ENCODE measurements at places on chromosomes 11 and 22.
A peak's percentile ranks its signal among the peaks of the same experiment; 100 is the strongest.

DNA sequence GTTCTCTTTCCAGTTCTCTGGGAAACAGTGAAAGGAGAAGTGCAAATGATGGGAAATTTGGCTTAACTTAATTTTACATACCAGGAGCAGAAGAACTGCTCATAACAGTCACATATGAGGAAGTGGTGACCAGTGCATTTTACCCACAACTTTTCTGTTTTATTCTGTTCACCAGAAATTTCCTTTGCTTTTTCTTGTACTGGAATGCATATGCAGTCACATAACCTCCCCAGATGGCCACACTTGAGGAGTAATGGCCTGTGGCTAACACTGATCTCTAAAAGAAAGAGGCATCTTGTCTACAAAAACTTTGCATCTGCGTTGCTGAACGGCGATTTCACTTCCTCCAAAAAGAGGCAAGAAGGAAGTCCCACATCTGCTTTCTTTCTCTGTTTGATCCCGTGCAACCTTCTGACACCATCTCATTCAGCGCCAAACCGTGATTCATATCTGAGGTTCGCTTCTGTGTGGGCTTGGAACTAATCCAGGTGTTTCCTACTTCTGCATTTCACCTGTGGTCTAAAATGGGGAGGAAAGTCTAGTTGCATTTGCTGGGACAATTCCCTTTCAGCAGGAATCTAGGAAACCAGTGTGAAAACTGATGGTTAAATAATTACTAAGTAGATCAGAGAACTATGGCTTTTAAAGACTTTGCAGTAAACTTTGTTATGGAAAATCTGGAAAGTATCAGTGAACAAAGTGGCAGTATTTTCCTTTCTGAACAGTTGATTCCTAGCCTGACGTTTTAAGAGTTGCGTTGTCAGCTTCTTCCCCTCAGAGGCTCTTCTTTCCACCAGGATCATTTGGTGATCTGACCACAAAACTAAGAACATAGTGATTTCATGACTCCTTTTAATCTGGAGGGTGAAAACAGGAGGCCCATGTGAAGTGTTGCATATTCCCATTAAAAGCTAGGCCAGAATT, 4.2 kb upstream of the MPEG1 start:
- DNase-seq, result peak; percentile 48

DNA sequence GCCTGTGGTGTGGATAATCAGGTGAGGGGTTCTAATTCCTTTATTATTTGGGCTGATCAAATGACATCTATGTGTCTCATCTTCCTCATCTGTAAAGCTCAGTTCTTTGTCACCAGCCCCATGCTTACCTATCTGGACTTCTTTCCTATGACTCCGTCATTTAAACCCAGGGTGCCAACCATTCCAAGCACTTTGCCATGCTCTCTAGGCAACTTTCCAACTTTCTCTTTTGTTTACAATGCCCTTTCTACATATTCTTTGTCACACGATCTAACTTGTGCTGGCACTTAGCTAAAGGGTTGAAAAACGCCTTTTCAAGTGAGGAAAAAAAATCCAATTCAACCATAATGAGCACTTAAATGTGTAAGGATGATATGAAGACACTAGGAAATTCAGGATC, 27.9 kb downstream of the EXPH5 start:
- DNase-seq, result no peak

- no peak for DNase-seq
Measured at GRCh38 chr22:19113429-19113828, 8.8 kb downstream of the DGCR2 start.

DNA sequence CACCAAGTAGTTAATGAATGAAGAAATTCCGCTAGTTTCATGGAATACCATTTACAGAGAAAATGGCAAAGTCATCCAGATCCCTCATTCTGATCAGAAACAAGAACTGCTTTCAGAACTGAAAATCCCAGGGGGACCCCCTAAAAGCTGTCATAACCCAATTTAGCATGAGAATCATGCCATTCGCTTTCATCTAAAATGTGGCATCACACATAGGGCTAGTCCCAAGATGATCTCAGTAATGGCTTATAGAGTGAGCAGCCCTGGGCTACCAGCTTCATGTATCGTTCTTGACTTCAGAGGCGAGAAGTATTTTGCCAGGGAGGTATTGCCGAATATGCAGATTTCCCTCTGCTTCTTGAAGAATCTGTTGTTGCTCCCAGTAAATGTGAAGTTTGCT, 134.0 kb downstream of the TTC17 start:
- DNase-seq, result no peak

- peak; percentile 27 for DNase-seq
Measured at GRCh38 chr22:36220451-36220921, 18.8 kb downstream of the APOL2 start.

- DNase-seq, result no peak
Measured at GRCh38 chr11:76329983-76330382, 50.9 kb downstream of the THAP12 start.

GRCh38 chr11:73532310-73532709, 65.6 kb downstream of the FAM168A start:
- no peak for DNase-seq

DNA sequence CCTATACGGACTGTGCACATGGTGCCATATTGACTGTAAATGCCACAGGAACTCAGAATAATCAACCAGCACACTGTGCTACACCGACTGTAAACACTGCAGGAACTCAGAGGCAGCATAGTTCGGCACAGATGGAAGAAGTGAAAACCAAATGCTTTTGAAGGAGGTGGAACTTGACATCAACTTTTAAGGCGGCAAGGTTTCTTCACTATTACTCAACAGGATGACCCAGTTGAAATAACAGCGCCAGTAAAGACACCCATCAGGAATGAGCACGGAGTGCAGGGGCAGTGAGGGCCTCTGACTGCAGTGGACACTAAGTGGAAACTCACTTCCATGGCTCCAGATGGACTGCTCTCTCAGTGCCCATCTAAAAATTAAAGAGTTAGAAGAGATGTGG, 15.7 kb downstream of the TESMIN start:
- no peak for DNase-seq

All from AG08395 (cell line).